ENCODE measurements at places on chromosomes 1 and 21. TPM values are rescaled to one million over a fixed set of nuclear protein-coding genes. Genes with fewer than 3 reads are reported as not detected.
A peak's percentile ranks its signal among the peaks of the same experiment; 100 is the strongest.

- no peak for DNase-seq
Measured at GRCh38 chr1:99315305-99315704, 51.0 kb downstream of the PLPPR4 start.

DNA sequence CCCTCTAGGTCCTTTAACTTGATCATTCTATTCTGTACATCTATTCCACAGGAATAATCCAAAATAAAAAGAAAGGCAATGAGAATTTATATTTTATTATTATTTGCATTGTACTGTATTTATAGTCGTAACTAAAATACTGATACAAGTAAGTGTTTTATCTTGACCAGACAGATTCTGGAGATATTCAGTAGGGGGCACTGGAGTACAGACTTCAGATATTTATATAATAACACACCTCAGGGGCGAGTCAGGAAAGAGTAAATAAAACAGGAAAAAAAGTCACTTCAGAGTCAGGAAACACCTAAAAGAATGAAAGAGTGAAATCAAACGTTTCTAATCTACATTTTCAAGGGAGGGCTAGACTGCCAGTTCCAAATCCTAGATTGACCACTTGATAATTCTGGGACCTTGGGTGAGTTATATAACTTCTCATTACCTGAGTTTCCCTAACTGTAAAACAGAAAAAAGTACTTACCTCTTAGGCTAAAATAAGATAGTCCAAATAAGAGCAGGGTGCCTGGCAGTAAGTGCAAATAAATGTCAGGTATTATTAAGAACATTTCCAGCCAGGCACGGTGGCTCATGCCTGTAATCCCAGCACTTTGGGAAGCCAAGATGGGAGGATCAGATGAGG, 31.1 kb upstream of the MTF1 start:
- DNase-seq: no peak

DNA sequence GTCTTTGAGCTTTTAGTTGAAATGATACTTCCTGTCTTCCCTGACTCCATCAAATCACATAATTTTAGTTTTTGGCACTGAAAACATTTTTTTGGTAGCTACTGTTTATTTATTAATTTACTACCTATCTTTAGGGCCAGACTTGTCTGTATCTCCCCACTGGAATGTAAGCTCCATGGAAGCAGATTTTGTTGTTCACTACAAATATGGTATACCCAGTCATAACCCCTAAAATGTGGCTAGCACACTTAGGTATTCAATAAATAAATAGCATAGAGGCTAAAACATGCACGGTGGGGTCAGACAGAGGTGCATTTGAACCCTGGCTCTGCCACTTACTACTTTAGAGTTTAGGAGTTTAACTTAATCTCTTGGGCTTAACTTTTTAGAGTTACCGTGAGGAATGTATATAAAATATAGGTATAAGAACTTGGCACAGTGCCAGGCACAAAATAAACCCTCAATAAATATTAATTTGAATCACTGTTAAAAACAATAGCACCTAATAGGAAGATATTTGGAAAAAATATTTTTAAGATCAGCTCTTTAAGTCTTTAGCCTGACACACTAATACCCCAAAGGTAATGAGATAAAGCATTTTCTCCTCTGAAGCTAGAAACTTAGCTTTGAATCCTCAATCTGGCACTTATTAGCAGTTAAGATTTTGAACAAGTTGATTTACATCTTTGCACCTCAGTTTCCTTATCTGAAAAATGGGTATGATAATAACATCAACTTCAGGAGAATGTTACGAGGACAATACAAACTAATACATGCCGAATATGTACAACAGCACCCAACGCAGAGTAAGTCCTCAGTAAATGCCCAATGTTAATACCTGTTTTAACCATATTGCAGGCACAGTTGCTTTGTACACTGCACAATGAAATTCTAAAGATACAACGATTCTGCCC, 59.6 kb upstream of the HP1BP3 start:
- DNase-seq: no peak

GRCh38 chr1:181919542-181919941, 142.0 kb downstream of the ZNF648 start:
- DNase-seq: no peak

DNA sequence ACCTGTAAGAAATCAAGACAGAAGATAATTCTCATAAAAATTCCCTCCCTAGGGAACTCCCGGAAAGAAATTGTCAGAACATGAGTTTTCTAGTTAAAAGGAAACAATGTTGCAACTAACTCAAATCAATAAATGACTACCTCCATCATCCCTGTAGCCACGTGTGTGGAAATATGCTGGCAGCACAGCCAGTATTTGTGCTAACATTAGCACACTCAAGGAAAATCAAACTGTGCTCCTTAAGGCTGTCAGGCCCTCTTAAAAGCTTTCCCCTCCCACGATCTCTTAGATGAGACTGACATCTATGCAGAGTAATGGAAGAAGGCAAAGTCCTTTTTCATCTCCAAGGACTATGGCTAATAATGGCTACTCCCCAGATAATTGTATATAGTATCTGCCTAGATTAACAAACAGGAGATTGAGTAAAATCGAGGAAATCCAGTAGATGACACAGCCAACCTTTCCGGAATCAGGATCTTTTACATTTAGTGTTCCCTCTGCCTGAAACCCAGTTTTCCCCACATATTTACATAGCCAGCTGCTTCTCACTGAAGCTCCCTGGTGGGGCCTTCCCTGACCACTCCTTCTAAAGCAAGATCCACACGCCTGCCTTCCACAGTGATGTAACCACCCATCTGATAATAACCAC, 50.9 kb upstream of the NR5A2 start:
- no peak for DNase-seq

DNA sequence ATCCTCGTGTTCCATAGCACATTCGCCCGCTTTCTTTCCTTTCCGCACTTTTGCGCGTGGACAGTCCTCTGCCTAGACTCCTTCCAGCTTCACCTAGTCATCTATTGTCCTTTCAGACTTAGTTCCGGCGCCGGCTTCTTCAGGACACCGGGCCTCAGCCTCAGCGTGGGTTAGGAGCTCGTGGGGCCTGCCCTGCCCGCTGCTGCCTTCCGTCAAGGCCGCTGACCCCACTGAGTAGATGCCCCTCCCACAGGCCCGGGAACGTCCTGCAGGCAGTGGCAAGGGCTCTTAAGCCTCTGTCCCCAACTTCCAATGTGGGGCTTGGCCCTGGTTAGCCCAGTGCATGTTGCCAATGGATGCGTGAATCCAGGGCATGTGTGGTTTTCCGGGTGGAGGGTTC, 11.4 kb downstream of the DMRTB1 start:
- DNase-seq: no peak

- DNase-seq: no peak
Measured at GRCh38 chr1:204990059-204990664, 52.9 kb upstream of the CNTN2 start.

GRCh38 chr1:181083842-181084605, 4.5 kb upstream of the IER5 start:
- peak; percentile 56 for DNase-seq

DNA sequence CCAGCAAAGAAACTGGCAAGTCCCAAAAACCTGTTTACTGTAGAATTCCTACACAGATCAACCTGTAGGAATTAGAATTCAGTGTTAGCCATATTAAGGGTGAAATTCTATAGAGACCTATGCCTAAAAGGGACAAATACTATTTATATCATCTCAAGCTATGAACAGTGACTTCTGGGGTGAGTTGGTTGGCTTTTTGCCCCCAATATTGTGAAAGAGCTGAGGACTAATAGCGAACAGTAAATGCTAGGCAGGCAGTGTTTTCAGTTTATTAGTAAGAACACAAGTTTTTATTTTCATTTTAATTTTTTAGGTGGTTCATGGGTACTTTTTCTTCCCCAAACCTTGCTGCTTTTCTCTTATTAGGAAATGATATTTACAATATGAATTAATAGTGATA, 15.3 kb downstream of the SLC16A4 start:
- no peak for DNase-seq

- peak; percentile 80 for DNase-seq
Measured at GRCh38 chr1:26784023-26784871, 3.5 kb upstream of the PIGV start.

GRCh38 chr21:14567331-14568279, 21.5 kb upstream of the SAMSN1 start:
- no peak for DNase-seq

DNA sequence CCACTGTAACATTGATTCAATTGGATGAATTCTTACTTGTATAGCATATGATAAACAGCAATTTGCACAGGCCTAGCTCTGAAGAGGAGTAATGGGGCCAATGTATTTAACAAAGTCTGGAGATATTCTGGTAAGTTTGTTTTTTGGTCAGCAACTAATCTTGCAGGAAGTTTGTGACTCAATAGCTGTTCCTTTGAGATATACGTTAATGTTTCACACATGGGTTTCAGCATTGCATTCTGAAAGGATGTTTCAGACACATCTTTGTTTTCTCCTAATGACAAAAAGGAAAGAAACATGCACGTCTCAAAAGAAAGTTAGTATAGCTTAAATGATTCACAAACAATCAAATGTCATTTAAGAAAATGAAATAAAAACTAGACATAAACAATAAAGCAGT, 49.0 kb downstream of the LTN1 start:
- DNase-seq: no peak

- DNase-seq: no peak
Measured at GRCh38 chr1:177020851-177021589, 143.5 kb downstream of the ASTN1 start.

GRCh38 chr1:153271711-153272110, 12.2 kb downstream of the LORICRIN start:
- no peak for DNase-seq

GRCh38 chr1:37655274-37655673, 20.6 kb upstream of the RSPO1 start:
- DNase-seq: no peak

GRCh38 chr1:159408862-159409400, 23.1 kb upstream of the OR10J4 start:
- DNase-seq: no peak

GRCh38 chr21:19776076-19776475, 1222.1 kb upstream of the NCAM2 start:
- DNase-seq: no peak

DNA sequence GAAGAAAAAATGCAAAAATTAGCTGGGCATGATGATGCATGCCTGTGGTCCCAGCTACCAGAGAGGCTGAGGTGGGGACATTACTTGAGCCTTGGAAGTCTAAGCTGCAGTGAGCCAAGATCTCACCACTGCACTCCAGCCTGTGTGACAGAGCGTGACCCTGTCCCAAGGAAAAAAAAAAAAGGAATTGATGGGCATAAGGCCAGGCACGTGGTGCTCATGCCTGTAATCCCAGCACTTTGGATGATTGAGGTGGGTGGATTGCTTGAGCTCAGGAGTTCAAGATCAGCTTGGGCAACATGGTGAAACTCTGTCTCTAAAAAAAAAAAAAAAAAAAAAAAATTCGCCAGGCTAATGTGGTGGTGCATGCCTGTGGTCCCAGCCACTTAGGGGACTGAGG, 55.8 kb upstream of the ATP2B4 start:
- DNase-seq: no peak

GRCh38 chr1:151255381-151255780, 847 bp downstream of the PSMD4 start:
- DNase-seq: no peak

GRCh38 chr1:7669559-7670311, 101.4 kb upstream of the VAMP3 start:
- peak; percentile 47 for DNase-seq

DNA sequence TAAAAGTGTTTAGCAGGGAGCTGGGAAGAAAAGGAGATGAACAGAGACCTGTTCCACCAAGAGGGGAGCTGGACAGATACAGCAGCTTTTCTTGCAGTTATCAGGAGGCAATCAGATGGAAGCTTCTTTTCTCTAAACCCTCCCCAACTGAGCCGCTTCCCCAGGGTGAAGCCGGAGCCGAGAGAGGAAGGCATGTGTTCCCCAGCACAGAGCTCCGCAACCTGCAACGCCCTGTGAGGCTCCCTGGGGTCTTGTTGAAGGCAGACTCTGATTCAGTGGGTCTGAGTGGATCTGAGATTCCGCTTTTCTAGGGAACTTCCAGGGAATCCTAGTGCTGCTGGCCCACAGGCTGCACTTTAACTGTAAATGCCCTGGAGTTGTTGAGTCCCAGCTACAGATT, 139.1 kb upstream of the COA6 start:
- DNase-seq: no peak

DNA sequence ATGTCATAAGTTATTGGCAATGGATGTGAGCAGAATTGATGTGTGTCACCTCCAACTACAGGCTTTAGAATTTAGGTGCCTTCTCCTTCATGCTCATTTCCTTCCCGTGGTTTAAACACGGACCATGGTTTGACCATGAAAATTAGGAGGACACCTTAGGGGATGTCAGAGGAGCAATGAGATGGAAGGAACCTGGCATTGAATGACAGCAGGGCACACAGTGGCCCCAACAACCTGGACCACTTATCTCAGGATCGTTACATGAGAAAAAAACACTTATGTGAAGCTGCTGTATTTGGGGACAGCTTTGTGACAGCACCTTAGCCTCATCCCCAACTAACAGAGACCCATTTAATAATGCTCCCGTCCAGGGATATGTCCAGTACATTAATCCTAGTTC, 70.8 kb downstream of the SLC9A1 start:
- DNase-seq: no peak

- no peak for DNase-seq
Measured at GRCh38 chr1:173016419-173016818, 34.3 kb downstream of the TNFSF18 start.

DNA sequence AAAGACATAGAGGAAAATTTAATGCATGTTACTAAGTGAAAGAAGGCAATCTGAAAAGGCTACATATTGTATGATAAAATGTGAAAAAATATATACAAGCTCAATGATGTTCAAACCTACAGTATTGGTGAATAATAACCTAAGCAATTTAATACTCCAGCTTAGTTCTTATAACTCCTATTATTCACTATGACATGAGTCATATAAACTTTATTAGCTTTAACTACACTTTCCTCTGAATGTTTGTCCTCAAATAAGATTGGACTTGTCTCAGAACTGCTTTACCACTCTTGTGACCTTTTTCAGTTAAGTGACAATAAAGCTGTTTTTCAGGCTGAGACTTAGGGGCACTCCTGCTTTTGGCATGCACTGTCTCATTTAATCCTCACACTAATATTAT, 50.9 kb downstream of the CNST start:
- DNase-seq: no peak

- DNase-seq: no peak
Measured at GRCh38 chr1:56934430-56935060, 31.3 kb downstream of the C8B start.

- DNase-seq: no peak
Measured at GRCh38 chr1:87806379-87807094, 477.9 kb downstream of the LMO4 start.

GRCh38 chr1:21550097-21550496, 40.9 kb downstream of the ALPL start:
- no peak for DNase-seq

- DNase-seq: no peak
Measured at GRCh38 chr1:206082831-206083695, 30.1 kb downstream of the RHEX start.

The OR2AJ1 gene
- not detected for total RNA-seq

The CRNN gene
- total RNA-seq: not detected

The DPT gene
- not detected for total RNA-seq

The HENMT1 gene
- 21.5 TPM for total RNA-seq

The TLCD4 gene
- total RNA-seq: 11.2 TPM

The GBP4 gene
- 0.83 TPM for total RNA-seq

The COL9A2 gene
- 9.3 TPM for total RNA-seq

The RXRG gene
- total RNA-seq: not detected

The CD247 gene
- not detected for total RNA-seq

The PYHIN1 gene
- not detected for total RNA-seq

All from PC-9 (cell line).